ENCODE measurements at places on chromosomes 13 and 19.

- no peak for DNase-seq
Measured at GRCh38 chr19:5913739-5914357, at the start of gene CAPS. Gene CAPS (plus strand): TSS chr19:5914254. CDS start chr19:5914407, 153 bp downstream.

DNA sequence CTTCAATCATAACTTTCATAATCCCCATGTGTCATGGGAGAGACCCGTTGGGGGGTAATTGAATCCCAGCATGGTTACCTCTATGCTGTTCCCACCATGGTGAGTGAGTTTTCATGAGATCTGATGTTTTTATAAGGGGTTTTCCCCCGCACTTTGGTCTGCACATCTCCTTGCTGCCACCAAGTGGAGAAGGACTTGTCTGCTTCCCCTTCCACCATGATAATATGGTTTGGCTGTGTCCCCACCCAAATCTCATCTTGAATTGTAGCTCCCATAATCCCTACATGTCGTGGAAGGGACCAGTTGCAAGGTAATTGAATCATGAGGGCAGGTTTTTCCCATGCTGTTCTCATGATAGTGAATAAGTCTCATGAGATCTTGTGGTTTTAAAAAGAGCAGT is 524.9 kb downstream of the SLITRK5 start:
- no peak for DNase-seq

DNA sequence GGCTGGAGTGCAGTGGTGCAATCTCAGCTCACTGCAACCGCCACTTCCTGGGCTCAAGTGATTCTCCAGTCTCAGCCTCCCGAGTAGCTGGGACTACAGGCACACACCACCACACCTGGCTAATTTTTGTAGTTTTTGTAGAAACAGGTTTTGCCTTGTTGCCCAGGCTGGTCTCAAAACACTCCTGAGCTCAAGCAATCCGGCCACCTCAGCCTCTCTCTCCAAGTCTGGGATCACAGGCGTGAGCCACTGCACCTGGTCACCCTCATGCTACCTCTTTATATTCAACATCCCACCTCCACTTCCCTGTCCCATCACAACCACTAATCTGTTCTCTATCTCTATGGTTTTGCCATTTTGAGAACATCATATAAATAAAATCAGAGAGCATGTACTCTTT is 155.7 kb downstream of the PTPRS start:
- DNase-seq = no peak

DNA sequence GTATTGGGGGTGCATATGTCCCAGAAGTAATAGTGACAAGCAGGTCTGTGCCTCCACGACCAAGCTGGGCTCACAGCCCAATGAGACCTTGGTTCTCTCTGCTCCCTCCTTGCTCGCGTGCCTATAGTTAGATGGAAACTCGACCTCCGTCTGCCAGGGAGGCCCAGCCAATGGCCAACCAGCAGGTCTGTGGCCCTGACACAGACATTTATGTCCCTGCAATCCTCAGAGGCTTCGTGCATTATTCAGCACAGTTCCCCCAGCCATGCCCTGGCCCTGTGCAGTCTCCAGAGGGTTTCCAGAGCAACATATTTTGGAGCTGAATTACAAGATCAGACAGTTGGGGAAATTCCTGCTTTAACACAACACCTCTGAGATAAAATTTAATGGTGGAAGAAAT is 105.1 kb downstream of the UQCRFS1 start:
- DNase-seq = no peak

DNA sequence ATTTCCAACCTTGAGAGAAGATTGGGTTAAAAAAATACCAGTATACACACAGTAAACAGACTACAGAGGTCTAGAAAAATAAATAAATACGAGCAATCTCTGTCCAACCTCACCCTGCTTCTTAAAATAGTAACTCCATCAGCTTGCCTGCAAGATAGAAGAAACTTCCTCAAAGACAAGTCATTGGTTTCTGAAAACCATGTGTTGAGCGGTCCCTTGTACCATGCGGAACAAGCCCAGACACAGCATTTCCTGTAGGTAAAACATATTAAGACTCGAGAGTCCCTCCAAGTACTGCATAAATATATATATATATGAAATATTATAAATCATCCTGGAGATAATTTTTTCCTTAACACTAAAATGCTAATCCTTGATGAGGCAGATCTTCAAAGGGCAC is 157.4 kb downstream of the MZT1 start:
- no peak for DNase-seq

GRCh38 chr19:53463263-53463662 is 4.3 kb upstream of the ZNF813 start:
- no peak for DNase-seq

DNA sequence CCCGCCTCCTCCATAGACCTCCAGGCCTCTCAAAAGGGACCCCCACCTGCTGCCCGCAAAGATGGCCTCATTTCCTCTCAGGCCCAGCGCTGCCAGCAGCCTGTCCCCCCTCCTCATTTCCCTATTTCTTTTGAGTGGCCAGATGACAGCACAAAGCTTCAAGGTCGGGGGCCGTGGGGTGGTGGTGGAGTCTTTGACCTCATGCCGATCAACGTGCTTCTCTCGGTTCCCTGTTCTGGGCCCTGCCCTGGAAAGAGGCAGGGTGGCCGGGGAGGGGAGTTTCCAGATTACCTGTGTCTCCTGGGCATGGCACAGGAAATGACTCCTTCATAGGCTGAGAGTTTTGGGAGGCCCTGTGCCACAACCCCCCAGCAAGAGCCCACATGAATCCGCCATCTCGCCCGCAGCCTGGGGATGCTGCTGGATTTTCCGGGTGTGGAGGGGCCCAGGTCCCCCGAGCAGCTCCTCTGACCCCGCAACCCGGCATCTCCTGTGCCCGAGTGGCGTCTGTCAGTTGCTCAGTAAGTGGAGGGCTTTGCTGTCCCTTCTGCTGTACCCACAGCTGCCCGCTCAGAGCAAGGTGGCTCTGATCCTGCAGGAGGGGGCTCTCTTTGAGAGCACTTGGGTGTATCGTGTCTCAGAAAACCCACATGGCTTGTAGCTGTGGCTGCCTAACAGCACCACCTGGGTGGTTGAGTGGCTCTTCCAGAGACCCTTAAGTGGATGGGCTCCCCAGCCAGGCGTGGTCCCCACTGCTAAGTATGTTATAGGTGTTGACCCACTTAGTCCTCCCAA is 139.4 kb downstream of the SIPA1L3 start:
- no peak for DNase-seq

DNA sequence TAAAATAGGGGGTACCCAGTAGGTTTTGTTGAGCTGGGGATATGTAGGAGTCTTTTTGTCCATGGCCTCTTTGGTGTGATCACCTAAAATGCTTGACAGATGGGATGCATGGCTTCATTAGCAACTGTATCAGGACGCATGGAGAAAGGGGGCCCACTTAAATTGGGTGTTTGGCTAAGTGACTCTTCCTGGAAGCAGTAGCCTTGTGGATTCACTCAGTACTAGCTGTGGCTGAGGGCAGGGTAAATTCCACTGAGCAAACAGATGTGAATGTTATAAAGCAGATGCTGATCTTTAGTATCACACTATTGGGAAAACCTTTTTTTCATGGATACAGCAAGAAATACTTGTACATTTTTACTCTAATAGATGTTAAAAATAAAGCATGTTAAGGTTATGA is 140.0 kb downstream of the FGF14 start:
- no peak for DNase-seq

Measured in CD4-positive, alpha-beta memory T cell (primary cell).